ENCODE measurements at places on chromosomes 6 and 20.

DNA sequence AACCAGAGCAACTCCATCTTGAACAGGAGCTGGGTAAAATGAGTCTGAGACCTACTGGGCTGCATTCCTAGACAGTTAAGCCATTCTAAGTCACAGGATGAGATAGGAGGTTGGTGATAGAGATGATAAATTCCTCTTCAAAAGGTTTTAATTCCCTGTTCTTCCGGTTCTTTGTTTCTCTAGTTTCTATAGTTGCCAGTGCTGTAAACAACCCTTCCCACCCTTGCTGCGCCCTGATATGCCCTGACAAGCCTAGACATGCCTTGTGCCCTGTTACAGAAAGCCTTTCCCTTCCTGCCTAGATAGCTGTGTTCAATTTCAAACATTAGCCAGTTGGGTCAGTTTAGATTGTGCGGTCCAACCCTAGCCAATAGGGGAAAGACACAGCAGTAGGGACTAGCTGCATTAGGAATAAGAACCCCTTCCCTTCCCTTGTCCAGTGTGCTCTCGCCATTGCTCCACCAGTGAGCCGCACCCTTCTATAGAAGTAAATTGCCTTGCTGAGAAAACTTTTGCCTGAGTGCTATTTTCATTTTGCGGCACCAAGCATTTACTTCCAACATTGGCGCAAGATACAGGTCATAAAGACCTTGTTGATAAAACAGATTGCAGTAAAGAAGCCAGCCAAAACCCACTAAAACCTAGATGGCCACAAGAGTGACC is 52.5 kb upstream of the CCN2 start:
- DNase-seq, result no peak

DNA sequence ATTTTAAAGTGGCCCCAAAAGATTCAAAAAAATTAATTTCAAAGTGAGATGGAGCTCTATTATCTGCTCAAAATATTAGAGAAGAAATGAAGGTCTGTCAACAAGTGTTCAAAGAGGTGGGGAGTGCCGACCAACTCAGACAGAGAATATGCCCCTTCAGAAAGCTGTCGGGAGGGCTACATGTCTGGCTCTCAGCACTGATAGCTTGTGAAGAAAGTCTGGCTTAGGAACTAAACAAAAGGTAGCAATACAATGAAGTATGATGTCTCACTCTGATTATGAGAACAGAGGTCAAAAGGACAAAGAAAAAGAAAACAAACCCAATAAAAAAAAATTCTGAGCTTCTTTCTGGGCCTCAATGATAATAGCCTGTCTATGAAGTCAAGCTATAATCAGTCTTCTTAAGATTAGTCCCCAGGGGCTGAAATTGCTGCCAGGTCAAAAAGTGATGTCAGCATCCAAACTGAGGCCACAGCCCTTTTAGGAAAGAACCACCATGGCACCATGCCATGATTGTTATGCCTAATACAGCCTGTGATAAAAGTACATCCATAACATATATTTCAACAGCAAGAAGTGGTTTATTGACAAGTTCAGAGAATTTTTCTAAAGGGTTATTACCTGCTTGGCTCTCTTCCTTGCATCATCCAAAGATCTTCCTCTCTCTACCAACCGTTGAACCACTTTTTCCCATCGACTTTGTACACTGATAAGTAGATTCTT is 150.9 kb downstream of the DST start:
- no peak for DNase-seq

GRCh38 chr6:37531437-37532036 is 31.8 kb upstream of the CCDC167 start:
- no peak for DNase-seq

- no peak for DNase-seq
These were observed 71.8 kb upstream of the FBXO30 start for GRCh38 chr6:145886228-145886956.

- DNase-seq, result no peak
These were observed 86.5 kb upstream of the IFNGR1 start for GRCh38 chr6:137305691-137306090.

- DNase-seq, result no peak
These were observed 51.1 kb upstream of the TRDN start for GRCh38 chr6:123687864-123688263.

GRCh38 chr6:122995921-122996793 is at the start of gene CLVS2:
TSS of gene CLVS2 (plus strand) at chr6:122996235. CDS start at chr6:122997778, 1,543 bp downstream.
- no peak for DNase-seq

DNA sequence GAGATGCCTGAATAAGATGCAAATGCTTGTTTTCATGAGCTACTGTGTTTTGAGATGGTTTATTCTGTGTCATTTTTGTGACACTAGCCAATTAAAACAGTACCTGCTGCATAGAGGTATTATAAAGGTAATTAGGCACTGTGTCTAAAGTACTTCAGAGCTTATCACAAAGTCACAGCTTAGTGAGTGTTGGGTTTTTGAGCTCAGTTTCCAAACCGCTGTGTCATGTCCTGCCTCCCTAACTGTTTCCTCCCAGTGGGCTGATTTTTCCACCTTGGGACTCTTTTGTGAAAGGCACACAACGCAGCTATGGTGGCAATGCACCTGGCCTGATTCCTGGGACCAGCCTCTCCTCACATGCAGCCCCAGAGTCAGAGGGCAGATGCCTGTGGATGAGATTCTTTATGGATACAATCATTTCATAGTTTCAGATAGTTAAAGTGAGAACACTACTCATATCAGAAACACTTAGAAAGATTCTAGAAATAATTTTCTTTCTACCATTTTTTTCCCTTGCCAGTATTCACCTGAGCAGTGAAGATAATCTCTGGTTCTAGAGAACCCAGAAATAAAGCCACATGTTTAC is 41.3 kb upstream of the TAGAP start:
- no peak for DNase-seq

GRCh38 chr6:154319231-154319858 is 37.3 kb downstream of the IPCEF1 start:
- no peak for DNase-seq

DNA sequence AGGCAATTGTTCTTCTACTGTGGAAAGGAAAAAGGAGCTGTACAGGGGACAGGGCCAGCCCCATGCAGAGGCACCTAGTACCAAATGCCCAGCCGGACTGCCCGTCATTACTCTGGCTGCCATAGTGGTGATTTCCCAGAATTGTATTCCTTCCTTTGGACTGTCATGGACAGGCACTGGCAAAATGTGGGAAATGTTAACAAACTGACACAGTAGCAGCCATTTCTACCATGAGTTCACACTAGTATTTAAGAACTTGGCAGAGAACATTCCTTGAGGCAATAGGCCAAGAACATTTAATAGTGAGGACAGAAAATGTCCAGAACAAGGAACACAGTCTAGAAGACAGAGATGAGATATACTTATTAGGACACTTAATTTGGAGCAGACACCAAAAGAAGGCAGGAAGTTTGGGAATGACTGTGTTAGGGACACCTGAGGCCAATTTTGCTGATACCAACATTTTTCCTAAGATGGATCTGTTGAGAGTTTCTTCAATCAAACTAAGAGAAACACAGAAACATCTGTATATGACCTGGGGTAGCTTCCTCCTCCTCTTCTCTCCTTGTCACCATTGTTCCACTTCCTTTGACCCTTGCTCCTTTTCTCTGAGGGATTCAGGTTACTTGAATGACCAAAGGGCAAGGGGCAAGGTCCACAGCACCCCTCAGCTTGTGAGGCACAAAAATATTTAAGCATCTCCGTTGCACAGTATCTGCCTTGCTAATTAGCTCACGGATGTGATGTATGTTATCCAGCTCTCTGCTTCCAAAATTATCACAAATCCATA is 14.9 kb downstream of the ADTRP start:
- no peak for DNase-seq

- no peak for DNase-seq
These were observed 28.3 kb upstream of the MDGA1 start for GRCh38 chr6:37725957-37726356.

DNA sequence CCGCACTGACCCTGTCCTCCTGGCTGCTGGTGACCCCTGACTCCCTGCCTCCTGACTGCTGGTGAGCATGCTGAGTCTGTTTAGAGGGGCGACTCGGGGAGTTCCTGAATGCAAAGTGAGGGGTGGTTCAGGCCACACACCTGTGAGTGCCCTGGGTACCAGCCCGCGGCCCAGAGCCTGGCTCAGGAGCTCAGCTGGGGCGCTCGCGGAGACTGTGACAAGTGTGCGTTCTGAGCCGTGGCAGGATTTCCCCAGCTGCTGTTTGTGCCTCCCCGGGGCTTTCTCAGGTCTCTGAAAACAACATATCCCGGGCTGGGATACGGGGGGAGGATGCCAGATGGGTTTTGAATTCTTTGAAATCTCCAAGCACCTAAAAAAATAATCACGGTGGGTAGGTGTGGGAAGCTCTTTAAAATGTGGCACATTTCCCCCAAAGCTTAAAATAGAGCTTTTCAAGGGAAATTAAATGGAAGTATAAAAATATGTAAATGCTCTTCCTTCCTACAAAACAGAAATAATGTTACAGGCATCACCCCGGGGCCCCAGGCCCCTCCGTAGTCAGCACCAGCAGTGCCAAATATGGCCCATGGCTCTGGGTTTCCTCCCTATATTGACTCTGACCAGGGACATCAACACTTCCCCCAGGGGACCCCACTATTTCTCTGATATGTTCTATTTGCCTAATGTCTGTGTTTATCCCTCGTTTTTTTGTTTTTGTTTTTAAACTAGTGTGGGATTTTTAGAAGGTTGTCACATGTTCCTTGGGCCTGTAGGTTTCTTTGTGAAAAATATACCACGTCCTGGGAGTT is 49.9 kb upstream of the TAGAP start:
- DNase-seq, result no peak

DNA sequence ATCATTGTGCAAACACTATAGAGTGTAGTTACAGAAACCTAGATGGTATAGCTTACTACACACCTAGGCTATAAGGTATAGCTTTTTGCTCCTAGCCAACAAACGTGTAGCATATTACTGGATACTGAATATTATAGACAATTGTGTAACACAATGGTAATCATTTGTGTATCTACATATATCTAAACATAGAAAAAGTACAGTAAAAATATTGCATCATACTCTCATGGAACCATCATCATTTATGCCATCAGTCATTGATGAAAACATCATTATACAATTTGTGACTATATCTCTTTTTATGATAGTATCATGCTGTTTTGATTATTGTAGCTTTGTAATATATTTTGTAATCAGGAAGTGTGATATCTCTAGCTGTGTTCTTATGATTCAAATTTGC is 21.0 kb upstream of the HCRTR2 start:
- no peak for DNase-seq

GRCh38 chr6:5423251-5423650 is 161.9 kb downstream of the FARS2 start:
- DNase-seq, result no peak

GRCh38 chr20:44405257-44405656 is 49.8 kb downstream of the HNF4A start:
- DNase-seq, result no peak

DNA sequence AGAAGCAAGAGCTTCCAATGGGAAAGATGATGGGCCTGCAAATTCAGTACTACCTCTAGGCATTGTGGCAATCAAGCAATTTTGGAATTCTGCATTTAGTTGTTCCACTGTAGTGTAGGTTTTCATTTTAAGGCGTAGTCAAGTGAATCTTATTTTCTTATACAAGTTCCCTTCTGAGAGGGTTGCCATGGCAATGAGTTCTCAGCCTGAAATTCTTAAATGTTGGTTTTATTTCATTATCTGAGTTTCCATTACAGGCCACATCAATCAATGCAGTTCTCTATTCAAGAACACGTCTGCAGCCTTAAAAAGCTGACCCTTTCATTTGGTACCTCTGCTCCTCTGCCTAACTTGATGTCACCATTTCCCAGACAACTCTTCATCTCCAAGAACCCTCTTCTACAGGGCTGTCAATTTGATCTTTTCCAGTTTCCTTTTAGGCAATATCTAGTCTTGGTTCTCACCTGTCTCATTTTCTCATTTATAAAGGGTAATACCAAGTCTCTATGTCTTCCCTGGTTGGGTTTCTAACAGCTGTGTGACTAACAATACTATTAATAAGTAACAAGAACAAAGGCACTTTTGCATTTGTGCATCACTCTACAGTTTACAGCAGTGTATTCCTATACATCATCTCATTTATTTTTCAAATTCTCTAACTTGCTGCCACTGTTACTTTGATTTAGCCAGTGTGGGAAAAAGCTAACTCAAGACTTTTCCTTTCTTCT is 898.2 kb upstream of the FLRT3 start:
- no peak for DNase-seq

GRCh38 chr6:170200458-170200891 is 90.4 kb downstream of the DLL1 start:
- DNase-seq, result no peak

DNA sequence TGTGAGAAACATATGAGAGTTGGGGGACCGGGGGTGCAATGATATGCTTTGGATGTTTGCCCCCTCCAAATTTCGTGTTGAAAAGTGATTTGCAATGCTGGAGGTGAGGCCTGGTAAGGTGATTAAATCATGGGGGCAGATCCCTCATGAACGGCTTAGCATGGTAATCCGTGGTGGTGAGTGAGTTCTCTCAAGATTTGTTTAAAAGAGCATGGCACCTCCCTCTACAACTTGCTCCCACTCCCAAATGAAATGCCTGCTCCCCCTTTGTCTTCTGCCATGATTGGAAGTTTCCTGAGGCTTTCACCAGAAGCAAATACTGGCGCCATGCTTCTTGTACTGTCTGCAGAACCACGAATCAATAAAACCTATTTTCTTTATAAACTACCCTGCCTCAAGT is 2.5 kb downstream of the DEK start:
- no peak for DNase-seq

GRCh38 chr6:90227213-90227612 is 69.4 kb downstream of the BACH2 start:
- no peak for DNase-seq

DNA sequence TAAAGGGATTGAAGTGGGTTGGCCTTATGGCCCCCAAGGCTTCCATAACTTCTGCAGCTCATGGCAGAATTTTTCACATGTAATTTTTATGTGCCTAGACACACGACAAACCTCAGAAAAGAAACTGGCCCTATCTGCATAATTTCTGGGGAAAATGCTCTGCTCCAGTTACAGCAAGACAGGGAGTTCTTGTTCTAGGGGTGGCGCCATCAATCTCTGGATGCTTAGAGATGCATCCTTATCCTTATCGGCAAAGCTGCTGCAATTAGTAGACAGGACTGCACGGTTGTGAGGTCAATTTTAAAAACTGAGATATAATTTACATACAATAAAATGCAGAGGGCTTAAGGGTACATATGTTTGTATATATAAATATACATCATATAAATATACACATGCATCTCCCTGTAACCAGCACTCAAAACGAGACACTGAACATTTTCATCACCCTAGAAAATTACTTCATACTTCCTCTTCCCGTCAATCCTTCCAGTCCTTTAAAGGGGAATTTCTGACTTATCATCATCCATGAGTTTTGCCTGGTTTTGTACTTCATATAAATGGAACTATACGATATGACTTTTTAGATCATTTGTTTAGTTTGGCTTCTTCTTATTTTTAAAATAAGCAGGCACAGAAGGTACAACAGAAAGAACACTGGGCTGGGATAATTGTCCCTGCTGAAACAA is 10.2 kb downstream of the ELMO2 start:
- no peak for DNase-seq

DNA sequence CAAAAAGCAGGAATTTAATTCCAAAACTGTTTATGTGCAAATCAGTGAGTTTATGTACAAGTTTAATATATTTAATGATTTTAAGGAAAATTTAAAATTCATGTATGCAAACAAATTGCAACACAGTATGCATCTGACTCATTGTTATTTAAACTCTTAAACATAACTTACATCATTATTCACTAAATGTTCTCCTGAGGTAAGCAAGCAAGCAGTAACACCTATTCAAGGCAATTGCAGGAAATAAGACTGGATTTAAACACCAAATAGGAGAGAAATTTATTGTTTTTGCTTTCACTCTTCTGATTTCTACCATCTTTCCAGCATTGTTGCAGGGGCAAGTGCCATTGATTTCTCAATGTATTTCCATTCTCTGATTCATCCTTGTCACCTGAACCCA is 239.5 kb downstream of the TFAP2A start:
- DNase-seq, result no peak
